ENCODE measurements at places on chromosomes 16 and 17.

DNA sequence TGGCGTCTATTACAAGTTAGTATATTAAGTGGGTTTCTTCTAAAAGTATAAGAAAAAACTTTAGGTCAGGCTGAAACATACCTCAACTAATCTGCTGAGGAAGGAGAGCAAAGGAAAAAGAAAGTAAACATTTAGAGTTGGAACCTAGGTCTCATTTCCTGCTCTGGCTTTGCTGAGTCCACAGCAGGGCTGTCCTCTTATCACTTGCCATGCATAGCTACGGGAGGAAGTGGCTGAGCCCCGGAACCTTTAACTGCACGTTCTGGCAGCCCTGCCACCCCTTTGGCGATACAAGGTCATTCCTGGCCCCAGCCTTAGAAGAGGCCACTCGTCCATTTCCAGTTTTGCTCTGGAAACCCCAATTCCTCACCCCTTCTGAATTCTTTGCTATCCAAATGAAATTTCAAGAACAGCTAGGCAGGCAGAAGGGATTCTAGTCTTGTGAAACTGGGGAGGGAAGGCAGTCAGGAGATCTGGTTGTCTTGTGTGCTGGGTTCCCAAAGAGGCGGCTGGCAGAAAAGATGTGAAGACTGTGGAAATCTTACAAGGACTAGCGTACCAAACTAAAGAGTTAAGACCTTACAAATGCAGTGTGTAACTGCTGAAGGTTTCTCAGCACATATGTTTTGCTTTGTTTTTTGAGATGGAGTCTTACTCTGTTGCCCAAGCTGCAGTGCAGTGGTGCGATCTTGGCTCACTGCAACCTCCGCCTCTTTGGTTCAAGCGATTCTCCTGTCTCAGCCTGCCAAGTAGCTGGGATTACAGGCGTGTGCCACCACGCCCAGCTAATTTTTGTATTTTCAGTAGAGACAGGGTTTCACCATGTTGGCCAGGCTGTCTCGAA lies 19.1 kb downstream of the WIPI1 start:
- no peak for DNase-seq

DNA sequence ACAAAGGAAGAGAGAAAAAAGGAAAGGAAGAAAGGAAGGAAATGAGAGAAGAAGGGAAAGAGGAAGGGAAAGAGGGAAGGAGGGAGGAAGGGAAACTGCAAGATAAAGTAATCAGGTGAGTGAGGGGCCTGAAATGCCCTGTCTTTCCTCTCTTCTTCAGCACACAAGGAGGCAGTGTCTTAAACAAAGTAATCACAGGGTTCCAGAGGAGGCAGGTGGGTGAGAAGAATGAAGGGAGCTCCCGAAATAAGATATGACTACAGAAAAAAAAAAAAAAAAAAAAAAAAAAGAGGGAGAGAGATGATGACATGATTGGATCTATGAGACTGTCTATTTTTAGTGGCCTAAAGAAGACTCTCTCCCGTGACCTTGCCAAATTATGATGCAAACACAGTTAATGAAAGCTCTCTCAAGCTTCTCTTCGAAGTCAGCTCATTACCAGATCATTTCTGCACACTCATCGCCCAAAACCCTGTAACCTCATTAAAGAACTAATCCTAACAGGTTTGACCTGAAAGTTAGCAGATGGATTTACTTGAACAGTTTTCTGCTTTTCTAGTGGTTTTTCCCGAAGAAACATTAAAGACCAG lies 53.6 kb downstream of the CDH11 start:
- DNase-seq = no peak

GRCh38 chr17:34366010-34366409 lies 3.0 kb upstream of the CCL1 start:
- no peak for DNase-seq

DNA sequence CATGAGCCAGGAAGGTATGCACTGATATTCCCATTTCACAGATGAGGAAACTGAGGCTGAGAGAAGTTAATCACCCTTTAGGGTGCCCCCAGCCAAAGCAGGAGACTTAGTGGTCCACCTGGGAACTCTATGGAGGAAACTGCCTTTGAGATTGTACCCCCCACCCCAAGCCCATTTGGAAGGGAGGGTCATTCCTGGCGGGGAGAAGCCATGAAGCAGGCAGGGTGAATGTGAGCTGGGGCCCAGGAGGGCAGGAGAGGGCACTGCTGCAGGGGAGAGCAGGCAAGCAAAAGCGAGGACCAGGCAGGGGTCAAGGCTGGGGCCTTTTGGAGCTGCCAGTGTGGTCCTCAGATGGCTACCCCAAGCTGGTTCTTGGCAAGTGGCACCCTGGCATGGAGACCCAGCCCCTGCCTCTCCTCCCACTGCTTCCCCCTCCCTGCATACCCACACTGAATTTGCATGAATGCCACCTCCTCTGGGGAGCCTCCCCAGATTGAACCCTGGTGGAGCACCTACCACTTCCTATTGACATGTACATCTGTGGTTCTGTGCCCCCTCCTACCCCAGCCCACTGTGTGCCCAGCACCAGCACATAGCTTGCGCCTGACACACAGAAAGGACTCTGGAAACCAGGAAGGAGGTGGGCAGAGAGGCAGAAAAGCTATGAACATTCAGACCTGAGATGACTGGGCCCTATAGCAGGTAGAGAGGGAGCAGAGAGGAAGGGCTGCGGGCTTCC lies 965 bp upstream of the TMC6 start:
- DNase-seq = no peak

DNA sequence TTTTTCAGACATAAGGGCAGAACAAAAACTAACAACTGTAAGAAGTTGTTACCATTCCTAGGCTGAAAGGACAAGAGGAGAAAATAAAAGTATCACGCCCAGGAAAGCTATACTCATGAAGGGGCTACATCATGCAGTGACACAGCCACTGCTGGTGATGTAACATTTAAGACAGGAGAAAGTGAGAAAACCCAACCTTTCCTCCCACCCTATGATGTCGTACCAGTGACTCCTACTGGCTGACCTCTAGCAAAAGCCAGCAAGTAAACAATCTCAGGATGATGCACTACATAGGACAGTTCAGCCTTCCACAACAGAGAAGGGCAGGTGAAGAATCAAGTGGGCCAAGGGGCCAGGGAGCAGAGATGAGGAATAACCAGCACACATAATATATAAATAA lies 14.0 kb upstream of the OR1E2 start:
- no peak for DNase-seq

- no peak for DNase-seq
Observed at GRCh38 chr17:30954046-30954830, 16.6 kb upstream of the RNF135 start.

GRCh38 chr17:611202-611601 lies 103.4 kb downstream of the VPS53 start:
- DNase-seq = no peak

DNA sequence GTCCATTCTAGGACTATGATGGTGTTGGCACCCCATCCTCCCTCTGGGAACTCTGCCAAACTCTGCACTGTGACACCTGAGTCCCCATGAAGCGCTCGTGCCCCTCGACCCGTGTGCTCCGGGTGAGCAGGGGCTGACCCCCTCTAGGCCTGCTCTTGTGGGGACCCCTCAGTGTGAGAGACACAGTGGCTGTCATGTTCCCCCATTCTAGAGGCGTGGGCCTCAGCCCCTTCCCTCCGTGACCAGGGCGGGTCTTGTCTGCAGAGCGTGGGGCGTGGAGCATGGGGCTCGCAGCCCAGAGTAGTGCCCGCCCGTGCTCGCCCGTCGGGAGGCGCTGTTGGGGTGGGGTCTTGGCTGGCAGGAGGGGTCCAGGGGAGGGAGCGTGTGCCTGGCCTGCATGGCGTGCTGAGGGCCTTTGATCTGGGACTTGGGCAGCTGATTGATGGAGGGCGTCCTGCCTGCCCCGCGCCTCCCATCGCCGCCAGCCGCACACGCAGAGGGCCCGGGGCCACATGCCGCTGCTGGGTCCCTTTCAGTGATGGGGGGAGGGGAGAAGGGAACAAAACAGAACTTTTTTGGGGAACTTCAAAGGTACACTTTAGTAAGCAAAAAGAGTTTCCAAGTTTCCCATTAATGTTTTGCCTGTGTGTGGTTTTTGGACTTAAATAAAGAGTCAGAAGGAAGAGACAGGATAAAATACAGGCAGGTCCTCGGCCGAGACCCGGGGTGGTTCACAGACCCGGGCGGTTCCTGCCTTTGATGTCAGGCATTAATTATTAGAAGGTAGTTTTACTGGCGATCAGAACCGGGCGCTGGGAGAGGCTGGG lies 22.5 kb downstream of the CENPX start:
- DNase-seq = no peak

DNA sequence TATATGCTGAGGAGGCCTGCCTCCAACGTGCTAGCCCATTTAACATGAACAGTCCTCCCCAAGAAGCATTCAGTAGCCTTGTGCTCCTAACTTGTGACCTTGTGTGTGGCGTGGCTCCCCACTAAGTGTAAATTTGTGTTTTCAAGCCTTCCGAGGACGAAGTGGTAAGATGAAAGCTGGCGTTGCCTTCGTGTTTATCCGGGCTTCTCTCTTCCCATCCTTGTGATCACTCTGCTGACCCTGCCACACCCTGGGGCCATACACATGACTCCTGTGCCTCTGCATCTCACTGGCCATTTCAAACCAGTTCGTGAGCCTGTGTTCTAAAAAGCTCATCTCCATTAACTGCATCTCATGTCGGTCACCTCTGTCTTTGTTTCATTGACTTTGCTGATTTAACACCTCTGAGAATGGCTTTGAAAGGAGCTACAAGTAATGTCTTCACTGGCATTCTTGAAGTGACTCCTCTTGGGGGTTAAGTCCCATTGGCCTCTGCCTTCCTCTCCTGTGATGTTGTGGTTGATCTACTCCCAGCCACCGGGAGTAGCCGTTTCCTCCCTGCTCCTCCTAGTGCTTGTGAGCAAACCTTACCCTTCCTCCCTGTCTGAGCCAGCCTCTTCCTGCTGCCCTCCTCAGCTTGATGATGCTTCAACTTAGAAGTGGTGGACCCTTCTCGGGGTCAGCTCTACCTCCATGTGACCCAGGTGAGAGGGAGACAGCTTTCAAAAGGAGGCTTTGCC lies 27.4 kb upstream of the NAGLU start:
- no peak for DNase-seq

- no peak for DNase-seq
Observed at GRCh38 chr17:2087597-2088211, 32.8 kb downstream of the HIC1 start.

DNA sequence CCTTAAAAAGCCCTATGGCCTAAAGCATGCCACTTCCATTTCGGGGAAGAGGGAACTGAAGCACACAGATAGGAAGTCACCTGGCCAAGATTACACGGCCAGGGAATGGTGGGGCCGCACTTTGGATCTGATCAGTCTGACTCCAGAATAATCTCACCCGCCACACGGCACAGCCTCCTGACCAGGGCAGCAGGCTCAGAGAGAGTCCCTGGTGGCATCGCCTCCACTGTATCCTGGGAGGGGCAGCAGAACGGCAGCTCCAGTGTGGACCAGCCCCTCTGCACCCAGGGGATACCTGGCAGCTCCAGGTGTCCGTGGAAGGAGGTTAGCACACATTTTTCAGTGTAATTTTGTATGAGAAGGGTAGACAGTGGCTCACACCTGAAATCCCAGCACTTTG lies 35.5 kb downstream of the VAC14 start:
- no peak for DNase-seq

DNA sequence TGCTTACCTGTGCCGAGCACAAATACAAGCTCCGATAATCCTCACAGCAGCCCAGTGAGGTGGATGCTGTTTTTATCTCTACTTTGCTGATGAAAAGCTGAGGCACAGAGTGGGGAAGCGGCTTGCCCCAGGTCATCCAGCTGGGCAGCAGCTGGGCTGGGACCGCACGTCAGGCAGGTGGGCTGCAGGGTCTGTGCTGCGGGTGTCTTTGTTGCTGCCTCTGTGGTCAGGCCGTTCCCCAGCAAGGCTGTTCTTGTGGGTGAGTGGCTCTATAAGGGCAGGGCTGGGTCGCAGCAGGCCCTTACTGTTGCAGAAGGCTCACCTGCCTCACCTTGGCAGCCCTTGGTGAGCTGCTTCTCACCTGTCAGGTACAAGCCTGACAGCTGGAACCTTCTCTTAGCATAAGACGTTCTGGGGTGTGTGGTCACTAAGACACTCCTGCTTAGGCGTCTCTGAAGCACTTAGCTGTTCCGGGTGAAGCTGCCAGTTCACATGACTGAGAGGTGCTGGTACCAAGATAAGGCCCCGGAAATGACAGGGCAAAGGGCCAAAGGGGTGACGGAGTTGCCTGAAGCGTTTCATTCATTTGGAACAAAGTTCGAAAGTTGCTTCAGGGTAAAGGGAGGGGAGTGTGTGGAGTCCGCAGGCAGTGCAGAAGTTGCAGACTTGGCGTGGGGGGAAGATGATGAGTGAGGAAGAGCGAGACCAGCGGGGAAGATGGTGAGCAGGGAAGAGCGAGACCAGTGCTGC lies 17.4 kb downstream of the IRF8 start:
- no peak for DNase-seq

GRCh38 chr16:53081032-53081424 lies 26.2 kb downstream of the CHD9 start:
- DNase-seq = no peak

DNA sequence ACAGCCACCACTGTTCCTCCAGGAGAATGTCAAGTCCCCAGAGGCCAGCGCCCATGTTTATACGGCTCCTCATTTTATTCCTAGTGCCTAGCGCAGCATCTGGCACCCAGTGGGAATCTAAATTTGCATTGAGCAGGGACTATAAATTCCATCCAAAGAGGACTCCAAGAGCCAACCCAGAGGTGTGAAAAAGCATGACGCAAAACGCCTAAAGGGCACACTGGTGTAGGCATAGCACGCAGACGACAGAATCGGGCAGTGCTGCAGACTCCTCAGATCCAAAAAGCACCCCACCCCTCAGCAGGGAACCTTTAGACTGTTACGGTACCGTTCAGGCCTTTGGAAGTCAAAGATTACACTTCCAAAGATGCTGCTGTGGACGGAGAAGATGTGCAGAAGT lies 19.5 kb downstream of the TEKT5 start:
- no peak for DNase-seq

- no peak for DNase-seq
Observed at GRCh38 chr16:61261315-61261714, 774.9 kb downstream of the CDH8 start.

DNA sequence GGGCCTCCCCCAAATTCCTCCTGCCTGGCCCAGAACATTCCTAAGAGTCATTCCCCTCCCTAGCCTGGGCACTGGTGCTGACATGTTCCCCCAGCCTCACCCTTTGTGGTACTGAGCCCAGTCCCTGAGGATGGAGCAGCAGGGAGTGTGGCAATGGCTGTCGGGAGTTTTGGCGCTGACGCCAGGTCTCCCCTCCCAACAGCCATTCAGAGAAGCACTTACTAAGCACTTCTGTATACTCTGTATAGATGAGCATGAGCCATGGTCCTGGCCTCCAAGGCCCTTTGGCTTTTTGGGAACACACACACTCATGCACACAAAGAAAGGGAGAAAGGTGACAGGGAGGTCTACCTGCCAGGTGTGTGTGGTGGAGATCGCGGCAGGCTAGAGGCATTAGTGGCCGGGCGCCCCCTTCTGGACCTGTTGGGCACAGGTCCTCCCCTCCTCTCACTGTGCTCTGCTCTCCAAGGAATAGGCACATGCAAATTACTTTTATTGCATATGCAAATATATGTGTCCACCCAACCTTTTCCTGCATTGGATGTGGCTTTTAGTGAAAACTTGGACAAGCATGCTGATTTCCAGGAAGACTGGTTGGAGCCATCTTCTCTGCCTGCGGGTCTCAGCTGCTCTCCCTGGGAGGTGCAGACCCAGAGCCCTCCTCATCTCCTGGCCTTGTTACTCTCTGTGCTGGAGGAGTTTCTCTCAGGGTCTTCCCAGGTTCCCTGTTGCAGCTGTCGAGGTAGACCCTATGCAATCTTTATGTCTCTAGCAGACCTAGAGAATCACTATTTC lies 17.4 kb upstream of the C17orf107 start:
- DNase-seq = no peak
